ENCODE measurements at places on chromosomes 11 and 22.

- DNase-seq = no peak
- H3K4me1 ChIP-seq = peaks cover 9% of the 10 kb centered on the region
- H3K27me3 ChIP-seq = peaks cover 4% of the 10 kb centered on the region
Measured at GRCh38 chr11:11391796-11392463, 38.9 kb upstream of the CSNK2A3 start.

DNA sequence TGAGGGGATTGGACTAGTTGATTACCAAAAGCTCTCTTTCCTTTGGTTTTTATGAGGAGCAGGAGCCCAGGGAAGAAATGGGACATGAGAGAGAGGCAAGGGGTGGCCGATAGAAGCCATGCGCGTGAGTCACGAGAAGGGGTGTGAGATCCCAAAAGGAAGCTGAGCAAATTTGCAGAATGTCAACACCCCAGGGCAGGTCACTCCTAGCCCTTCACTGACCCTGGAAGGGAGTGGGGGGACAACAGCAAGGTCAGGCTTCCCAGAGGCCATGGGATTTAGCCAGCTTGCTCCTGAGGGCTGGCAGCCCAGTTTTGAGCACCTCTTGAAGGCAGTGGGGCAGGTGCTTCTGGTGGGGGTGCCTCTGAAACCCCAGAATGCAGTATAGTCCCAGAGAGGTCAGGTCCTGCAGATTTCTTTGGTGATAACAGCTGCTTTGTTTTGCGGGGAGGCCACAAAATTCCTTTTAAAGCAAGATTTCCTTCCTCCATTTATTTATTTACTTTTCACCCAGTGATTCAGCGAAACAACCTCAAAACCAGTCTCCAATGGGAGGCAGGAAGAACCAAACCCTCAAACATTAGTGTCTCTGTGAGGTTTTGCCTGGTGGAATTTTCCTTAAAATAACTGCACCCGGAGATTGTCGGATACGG lies 40.1 kb upstream of the TIMP3 start:
- no peak for DNase-seq
- H3K36me3 ChIP-seq = no peaks in the 10 kb centered on the region
- H3K27ac ChIP-seq = no peak overlapping the region

DNA sequence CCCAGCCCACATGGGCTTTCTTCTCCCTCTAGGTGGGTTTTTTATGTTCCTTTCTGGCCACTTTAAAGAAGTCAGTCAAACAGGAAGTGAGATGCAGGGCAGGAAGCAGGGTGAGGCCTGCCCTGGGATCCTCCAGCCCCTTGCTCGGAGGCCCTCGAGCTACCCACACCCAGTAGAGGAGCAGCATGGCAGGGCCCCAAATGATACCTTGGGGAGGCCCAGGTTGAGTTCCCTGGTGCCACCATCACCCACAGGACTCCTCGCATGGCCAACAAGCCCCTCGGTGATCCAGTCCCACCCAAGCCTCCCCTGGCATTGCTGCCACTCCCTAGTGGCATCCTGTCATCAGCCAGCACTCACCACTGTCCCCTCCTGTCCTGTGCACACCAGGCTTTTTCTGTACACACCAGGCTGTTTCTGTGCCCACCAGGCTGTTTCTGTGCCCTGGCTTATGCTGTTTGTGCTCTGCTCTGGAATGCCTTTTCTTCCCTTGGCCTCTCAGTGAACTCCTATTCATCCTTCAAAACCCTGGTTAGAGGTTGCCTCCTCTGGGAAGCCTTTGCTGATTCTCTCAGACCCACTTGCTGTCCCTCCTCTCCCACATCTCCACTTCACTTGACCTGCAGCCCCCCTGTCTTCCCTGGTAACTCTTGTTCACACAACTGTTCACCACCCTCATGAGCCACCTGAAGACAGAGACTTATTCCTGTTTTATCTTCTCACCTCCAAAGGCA lies 3.1 kb upstream of the PTGDR2 start:
- peaks cover 3% of the 10 kb centered on the region for H3K27me3 ChIP-seq
- H3K4me1 ChIP-seq = peaks cover 14% of the 10 kb centered on the region
- peak overlapping the region; percentile 33 for H3K4me3 ChIP-seq

DNA sequence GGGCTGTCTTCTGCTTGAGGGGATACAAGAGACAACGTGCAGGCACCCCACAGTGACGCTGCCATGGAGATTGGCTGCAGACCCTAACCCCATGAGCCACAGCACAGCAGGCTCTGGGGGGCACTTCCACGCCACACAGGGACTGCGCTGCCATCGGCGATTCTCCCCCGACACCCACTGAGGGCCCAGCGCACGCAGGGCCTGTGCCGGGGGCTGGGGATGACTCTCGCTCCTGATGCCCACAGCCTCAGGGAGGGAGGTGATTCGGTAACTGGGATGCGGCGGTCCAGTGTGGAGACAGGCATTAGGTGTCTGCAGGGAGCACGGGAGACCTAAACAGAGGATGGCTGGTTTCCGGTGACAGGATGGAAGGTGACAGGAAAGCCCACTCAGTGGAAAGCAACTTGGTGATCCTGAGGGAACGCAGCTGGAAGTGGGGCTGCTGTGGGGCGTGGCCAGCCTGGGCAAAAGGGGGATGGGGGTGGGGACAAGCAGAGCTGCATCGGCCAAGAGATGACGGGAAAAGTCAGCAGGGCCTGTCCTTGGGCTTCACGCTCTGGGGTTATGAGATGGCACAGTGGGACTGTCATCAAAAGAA lies 37.7 kb downstream of the EFCAB6 start:
- peaks cover 8% of the 10 kb centered on the region for H3K4me1 ChIP-seq
- H3K27ac ChIP-seq = no peak overlapping the region
- H3K4me3 ChIP-seq = no peak overlapping the region
- H3K27me3 ChIP-seq = peaks cover 4% of the 10 kb centered on the region
- no peaks in the 10 kb centered on the region for H3K36me3 ChIP-seq

- peak overlapping the region; percentile 85 for H3K27ac ChIP-seq
- DNase-seq = no peak
- no peak overlapping the region for H3K4me3 ChIP-seq
Measured at GRCh38 chr22:31616315-31616980, 45.6 kb downstream of the PISD start.

Measured in endothelial cell (in vitro differentiated cells).